ENCODE measurements at places on chromosomes 16 and 17.
A peak's percentile ranks its signal among the peaks of the same experiment; 100 is the strongest.

DNA sequence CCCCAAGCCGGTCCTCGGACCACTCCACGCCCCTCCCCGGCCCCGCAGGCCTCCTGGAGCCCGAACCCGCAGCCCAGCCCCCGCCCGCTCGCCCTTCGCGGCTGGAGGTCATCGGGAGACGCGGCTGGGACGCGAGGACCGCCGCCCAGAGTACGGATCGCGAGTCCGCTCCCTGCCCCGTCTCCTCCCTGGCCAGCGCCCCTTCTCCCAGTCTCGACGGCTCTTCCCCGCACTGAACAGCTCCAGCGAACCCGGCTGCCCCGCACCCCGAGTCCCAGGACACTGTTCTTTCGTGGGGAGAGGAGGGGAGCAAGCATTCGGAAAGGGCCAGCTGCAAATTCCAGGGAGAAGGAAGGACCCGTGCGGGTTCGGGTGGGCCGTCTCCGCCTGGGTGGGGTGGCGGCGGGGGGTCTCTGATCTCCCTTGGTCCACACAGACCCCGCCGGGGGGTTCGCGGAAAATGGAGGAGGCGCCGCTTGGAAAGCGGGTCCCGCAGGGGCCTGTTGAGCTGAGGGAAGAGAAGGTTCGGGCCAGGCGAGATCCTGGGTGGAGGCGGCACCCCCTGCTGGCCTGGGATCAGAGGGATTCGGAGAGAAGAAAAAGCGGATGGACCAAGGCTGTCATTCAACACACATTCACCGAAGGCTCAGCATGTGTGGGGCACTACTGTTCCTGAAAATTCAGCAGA, 632 bp upstream of the RTN4RL1 start:
- DNase-seq = peak; percentile 68

- DNase-seq = no peak
Observed at GRCh38 chr17:28151001-28151400, 108.5 kb downstream of the NLK start.

DNA sequence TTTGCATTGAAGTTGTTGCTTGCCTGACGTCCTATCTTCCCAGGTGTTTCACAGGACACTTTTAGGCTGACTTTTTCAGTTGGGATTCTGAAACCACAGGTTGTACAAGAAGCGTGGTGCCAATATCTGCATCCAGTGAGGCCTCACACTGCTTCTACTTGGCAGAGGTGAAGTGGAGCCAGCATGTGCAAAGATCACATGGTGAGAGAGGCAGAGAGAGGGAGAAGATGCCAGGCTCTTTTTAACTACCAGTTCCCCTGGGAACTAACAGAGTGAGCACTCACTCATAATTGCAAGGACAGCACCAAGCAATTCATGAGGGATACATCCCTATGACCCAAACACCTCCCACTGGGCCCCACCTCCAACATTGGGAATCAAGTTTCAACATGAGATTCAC, 5.8 kb upstream of the ABCA6 start:
- DNase-seq = no peak

DNA sequence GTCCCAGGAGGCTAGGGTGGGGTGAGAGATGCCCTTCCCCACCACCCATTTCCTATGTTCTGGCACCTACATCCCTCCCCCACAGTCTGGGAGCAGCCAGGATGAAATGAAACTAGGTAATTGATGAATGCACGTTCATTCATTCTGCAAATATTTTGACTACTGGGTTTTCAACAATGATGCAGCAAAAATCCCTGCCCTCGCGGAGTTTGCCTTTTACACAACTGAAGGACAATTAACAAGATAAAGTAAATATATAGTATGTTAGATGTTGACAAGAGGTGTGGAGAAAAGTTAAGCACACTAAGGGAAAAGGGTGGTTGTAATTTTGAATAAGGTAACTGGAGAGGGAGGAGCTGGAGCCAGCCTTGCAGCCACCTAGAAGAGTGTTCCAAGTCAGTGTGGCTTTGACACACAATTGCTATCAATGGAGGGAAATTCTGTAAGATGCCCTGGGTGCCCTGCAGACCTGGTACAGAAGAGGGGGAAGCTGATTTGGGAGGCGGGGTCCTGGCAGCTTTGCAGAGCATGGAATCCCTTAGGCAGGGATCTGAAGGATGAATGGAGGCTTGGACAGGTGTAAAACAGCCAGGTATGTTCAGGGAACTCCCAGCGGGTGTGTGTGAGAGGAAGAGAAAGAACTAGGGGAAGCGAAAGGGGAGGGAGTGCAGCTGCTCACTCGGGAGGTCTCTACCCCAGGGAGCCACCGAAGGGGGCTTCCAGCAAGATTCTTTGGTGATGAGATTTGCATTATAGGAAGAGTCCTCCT, 2.5 kb downstream of the TMEM92 start:
- no peak for DNase-seq

DNA sequence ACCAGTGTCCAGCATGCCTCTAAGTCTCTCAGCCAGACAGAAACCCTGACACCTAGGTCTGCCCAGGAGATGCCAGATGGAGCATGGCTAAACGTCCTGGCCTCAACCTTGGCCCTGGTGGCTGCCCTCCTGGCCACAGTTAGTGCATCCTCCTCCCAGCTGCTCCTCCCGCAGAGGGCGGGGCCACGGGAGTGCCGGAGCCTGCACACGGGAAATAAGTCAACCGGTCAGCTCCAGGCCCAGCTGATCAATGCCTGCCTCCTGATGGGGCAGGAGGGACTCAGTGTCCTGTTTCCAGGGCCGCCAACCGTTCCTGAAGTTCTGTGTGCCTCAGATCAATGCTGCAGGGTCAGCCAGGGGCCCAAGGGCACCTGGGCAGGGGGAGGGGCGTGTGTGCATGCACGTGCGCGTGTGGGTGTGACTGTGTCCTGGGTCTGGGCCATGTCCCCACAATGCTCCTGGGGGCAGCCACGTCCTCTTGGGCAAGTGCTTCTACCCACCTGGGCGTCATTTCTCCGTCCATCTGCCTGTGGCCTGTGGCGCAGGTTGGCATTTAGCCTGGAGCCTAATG, 4.6 kb upstream of the KCNJ12 start:
- no peak for DNase-seq

- DNase-seq = no peak
Observed at GRCh38 chr16:22739077-22739476, 74.9 kb upstream of the HS3ST2 start.
